ENCODE measurements at places on chromosomes 16 and 17.

DNA sequence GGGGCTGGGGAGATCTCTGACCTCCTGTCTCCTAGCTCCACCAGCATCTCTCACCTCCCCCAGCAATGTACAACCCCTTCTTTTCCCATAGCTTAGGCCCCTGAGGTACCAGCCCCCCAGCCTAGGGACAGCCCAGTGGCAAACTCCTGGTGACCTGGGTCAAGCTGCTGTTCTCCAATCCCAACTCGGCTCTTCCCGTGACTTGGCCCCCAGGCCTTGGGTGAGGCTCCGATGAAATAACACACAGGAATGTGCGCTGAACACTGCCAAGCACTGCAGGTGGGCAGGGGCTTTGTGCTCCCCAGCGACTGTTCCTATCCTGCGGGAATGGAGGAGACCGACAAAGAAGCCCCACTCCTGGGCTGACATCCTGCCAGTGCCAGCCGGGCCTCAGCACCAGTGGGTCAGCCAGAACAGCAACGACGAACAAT, 63.7 kb upstream of the AMZ2 start:
- DNase-seq, result no peak

DNA sequence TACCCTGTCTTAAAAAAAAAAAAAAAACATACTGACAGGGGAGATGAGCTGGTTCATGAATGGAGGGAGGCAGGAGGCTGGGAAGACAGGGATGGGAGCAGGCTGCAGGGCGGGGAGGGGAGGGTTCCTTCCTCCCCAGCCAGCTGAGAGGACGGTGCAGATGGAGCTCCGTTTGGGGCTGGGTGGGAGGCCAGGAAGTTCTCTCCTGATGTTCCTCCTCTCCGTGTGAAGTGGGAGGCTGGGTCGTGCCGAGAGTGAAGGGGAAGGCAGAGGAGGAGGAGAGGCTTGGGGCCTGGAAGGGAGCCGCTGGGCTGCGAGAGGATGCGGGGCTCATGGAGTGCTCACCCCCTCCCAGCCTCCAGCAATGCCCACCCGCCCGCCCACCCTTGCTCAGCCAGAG, 21.3 kb downstream of the SBK1 start:
- no peak for DNase-seq

- no peak for DNase-seq
Observed at GRCh38 chr16:64181271-64181925, 940.5 kb downstream of the CDH11 start.

GRCh38 chr16:28606291-28607115, 3.3 kb downstream of the SULT1A1 start:
- no peak for DNase-seq

DNA sequence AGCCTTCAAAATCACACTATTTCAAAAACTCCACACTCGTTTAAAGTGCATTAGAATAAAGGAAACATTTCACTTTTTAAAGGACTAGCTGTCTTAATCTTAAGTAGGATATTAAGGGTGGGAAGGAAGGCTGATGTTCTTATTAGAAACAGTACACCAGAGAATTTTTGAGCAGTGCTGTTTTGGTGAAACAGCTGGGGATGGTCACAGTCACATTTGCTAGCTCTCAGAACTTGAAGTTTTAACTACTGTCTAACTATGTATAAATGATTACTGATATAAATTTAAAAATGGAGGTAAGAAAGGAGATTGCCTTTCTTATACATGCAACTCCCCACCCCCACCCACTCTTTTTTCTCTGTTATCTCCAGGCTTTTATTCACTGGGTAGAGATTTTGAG, 38.5 kb upstream of the SLC5A11 start:
- DNase-seq, result no peak

DNA sequence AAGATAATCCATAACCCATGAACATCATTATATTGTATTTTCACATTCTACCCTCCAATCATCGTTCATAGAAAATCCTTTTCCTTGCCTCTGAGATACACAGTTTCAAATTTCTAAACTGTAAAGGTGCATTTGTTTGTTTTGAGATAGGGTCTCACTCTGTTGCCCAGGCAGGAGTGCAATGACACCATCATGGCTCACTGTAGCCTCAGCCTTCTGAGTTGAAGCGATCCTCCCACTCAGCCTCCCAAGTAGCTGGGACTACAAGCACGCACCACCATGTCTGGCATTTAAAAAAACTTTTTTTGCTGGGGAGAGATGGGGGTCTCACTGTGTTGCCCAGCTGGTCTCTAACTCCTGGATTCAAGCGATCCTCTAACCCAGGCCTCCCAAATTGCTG, 58.1 kb upstream of the TOB1 start:
- no peak for DNase-seq

GRCh38 chr17:78131172-78132083, 857 bp downstream of the TMC8 start:
- DNase-seq, result peak; percentile 78

DNA sequence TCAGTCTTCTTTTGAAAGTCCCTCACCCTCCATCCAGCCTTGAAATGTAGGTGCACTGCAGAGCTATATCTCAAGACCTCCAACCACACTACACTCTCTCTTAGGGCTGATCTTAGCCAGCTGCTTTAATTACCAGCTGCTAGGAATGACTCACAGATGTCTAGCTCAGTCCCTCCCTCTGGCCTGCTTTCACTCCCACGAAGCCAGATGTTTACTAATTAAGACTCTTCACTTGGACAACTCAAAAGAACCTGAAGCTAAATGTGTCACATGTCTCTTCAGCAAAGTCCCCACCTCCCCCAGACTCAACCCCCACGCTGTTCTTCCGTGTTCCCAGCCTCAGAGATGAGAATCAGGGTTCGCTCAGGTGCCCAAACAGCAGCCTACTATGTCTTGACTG, 2.6 kb downstream of the GTF3C1 start:
- DNase-seq, result peak; percentile 24

DNA sequence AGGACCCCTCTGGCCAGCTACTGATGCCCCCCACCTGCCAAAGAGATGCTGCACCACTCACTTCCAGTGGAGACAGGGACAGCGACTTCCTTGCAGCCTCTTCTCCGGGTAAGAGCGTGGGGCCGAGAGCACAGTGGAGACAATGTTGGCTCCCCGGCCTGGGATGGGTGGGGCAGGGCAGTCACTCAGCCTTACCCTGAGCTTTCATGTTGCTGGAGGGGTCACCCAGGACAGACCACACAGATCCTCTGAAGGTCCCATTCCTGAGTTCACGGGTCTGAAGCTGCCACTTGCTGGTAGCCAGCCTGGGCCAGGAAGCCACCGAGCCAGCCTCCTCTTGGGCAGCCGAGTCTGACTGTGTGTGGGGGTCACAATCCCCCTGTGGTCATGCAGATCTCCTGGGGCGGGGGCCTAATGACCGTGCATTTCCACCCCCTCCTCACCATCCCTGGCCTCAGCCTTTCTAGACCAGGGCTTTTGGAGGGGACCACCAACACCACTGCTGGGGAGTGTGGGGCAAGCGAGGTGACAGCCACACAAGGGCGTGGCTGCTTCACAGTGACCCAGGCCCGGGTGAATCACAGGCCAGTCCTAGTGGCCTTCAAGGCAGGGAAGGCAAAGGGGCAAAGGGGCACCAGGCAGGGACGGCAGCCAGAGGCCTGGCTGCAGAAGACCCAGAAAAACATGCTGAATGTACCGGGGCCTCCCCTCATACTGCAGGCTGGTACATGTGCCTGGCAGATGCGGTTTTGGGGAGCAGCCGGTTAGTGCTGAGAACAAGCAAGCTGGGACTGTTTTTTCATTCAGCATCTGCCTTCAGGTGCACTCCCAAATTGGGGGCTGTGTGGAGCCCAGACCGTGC, 10.4 kb downstream of the TAF1C start:
- no peak for DNase-seq

GRCh38 chr16:68488554-68488953, 40.2 kb upstream of the SMPD3 start:
- DNase-seq, result no peak

- no peak for DNase-seq
Observed at GRCh38 chr16:25157271-25157875, 45.8 kb downstream of the LCMT1 start.

- DNase-seq, result no peak
Observed at GRCh38 chr17:18896146-18896545, 38.2 kb downstream of the PRPSAP2 start.

GRCh38 chr17:3754458-3755334, 31.0 kb downstream of the HASPIN start:
- peak; percentile 88 for DNase-seq

DNA sequence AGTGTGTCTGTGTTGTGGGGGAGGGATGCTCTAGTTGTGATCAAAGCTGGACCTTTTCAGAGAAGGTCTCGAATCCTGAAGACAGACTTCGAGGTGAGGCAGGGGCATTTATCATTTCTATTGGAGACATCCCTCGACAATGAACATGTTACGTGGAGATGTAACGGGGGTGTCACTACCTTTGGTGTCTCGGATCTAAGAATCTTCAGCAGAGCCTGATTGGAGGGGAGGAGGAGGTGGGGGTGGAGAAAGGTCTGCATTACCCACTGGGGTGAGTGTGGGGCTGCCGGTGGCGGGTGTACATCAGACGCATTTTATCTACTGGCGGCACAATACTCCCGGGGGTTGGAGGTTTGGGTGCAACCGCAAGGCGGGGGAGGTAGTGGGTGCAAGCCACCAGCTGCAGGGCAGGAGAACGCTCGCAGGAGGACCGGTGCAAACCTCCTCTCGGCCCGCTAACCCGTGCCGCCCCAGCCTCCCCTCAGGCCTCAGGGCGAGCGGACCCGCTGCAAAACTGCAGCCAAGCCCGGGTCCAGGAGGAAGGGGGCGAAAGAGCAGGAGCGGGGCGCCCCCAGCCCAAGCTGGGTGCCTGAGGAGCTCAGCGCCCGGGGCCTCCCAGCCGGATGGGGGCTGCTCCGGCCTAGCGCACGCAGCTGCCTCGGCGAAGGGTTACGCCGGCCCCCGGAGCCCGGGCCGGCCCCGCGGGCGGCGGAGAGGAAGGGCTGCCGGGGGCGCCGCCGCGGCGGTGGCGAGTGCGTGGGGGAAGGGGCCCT, 735 bp downstream of the ZNF652 start:
- peak; percentile 78 for DNase-seq

- DNase-seq, result no peak
Observed at GRCh38 chr16:48555597-48556242, 54.3 kb downstream of the N4BP1 start.

GRCh38 chr17:17940441-17940911, 31.7 kb downstream of the TOM1L2 start:
- no peak for DNase-seq

- no peak for DNase-seq
Observed at GRCh38 chr16:30372038-30372712, 1.9 kb upstream of the TBC1D10B start.

GRCh38 chr17:51869387-51869786, 289.1 kb downstream of the CA10 start:
- peak; percentile 26 for DNase-seq

- DNase-seq, result no peak
Observed at GRCh38 chr16:23786964-23787561, 32.2 kb downstream of the CHP2 start.

DNA sequence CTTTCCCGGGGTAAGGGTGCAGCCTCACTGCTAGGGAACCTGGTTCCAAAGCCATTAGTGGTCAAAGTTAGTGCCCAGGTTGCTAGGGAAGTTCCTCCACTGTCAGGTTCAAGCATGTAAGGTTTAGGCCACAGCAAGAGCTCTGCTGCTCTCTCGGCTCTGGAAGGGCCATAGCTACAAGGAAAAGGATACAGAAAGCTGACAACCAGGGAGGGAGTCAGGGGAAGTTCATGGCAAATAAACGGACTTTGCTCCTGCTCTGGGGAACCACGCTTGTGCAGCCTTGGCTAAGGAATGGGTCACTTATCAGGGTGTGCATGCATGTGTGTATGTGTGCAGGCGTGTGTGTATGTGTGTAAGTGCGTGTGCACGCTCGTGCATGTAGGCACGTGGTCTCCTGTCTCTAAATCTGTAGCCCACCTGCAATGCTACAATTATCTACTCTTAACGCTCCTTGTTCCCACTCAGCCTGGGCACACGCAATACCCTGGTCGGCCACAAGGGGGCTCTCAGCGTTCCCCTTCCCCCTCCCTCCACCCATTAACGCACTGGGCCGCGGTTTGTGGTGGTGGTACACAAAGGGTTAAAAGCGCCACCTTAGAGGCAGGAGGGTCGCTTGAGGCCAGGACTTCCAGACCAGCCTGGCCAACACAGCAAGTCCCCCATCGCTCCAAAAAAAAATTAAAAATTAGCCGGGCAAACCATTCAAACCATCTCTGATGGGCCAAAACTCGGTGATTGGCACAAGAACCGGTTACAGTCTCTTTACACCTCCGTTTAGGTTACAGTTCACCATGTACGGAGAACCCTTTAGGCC, 48.4 kb upstream of the KDM8 start:
- DNase-seq, result peak; percentile 86

DNA sequence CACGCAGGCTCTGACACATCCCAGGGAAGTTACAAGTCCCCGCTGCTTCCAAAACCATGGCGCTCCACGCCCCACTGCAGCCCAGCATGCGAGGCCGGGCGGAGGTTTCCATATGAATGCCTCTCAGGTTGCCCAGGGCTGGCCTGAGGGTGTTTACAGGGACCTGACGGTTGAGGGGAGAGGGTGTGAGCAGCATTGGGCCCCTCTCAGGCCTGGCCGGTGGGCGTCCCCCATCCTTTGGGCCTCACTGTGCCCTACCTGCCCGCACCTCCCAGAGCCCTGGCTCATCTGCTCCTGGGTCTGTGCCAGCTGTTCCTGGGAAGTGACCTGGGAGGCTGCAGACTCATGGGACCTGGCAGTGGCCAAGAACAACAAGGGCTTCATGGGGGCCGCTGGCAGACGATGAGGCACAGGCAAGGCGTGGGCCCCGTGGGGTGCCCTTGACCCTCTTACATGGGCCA, 173.5 kb downstream of the C16orf95 start:
- DNase-seq, result no peak

DNA sequence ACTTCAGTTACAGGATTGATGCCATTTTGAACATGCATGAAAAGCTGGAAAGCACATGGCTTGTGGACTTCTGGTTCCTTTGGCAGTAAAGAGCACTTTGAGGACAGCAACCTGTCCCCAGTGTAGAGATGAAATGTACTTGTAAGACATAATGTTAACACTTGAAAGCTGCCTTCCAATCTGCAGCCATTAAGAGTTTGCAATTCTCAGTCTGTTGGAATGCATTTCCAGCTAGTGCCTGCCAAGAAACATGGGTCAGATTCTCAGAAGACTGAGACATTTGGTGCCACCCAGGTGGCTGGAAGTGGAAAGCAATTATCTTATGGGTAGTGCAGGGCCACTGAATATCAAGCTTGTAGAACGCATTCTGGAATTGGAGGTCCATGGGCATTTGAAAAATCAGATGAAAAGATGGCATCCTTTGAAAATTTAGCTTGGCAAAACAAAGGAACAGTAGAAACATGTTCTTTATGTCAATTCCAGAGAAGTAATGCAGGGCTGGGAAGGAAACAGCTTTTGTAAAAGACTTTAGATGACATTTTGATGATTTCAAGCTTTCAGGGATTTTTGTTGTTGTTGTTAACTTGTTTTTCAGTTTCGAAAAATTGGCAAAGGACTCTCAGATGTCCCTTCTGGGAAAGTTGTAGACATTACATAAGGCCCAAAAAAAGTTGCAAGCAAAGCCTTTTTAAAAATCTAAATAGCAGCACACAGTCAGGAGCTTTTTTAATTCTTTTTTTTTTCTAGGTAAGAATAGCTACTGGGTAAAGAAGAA, 147.0 kb downstream of the ABCA8 start:
- DNase-seq, result no peak

- no peak for DNase-seq
Observed at GRCh38 chr17:30947796-30948195, 23.0 kb upstream of the RNF135 start.

All from activated CD4-positive, alpha-beta T cell treated with anti-CD3 and anti-CD28 coated beads for 36 hours (primary cell).